AG09309 (cell line): ENCODE measurements at places on chromosomes 6 and 20.

- DNase-seq = no peak
Observed at GRCh38 chr20:51409192-51409880, 133.2 kb downstream of the NFATC2 start.

DNA sequence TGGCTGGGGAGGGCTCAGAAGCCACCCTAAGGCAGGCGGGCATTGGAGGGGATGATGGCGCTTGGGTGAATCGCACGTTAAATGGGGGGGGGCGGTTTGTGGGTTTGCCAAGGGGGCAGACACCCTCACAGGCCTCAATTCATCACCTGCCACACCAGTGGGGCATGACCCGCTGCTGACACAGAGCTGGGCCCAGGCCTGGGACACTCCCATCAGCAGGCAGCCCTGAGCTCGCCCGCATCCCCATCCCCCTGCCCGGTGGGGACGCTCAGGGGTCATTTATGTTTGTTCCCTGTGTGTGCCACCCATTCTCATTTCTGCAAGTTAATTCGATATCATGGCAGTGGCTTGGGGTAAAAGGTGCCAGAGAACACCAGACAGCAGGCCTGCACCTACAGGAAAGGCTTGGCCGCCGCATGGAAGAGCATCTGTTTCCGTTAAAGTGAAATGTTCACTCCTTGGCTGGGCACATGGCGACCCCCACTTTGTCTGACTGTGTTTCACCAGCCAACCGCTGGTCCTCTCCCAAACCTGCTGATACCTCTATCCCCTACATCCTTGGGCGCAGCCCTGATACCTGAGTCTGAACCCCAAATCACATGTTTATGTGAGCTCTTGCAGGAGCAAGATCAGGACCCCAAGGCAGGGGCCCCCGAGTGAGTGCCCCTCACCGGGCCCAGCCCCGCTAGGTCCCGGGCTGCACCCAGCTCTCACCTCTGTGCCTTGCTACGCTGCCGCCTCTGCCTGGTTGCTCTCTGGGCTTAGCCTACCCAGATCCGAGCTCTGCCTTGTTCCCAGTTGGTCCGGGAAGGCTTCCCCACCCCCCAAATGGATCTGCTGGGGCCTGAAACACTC lies 248.8 kb downstream of the TAF4 start:
- no peak for DNase-seq

- DNase-seq = no peak
Observed at GRCh38 chr6:53728570-53729194, 63.1 kb upstream of the KLHL31 start.

DNA sequence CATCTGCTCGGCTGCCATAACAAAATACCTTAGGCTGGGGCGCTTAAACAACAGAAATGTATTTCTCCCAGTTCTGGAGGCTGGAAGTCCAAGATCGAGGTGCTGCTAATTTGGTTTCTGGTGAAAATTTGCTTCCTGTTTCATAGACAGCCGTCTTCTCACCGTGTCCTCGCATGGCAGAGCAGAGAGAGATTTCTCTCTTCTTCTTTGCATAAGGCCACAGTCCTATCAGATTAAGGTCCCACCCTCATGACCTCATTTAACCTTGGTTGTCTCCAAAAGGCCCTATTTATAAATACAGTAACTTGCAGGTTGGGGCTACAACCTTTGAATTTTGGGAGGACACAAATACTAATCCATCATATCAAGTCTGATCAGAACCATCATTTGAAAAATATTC lies 544.3 kb downstream of the KIF16B start:
- DNase-seq = no peak

DNA sequence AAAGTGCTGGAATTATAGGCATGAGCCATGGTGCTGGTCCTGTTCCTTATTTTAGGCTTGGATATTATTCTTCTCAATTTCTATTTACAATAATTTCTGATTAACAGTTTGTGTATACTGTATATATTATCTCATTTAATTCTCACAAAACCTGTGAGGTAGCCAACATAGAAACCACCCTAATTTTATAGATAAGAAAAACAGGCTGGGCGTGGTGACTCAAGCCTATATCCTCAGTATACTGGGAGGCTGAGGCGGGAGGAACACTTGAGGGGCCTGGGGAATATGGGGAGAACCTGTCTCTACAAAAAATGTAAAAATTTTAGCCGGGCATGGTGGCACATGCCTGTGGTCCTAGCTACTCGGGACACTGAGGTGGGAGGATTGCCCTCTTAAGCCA lies 3.8 kb upstream of the AFG1L start:
- DNase-seq = no peak

DNA sequence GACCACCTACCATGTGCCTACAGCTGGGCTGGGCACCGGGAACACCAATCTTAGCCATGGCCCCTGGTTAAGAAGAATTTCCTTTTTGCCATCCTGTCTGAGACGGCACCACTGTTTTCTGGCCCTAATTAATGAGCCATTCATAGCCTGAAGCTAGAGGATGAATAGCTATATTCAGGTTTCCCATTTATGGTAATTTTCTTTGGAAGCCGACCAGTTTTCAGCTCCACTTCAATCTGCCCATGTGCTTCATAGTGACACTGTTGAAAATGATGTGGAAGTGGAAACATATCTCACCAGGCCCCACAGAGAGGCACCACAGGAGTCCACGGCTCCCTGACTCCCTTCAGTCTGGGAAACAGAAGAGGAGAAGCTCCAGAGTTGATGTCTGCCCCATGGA lies 22.6 kb upstream of the ULBP3 start:
- DNase-seq = no peak

DNA sequence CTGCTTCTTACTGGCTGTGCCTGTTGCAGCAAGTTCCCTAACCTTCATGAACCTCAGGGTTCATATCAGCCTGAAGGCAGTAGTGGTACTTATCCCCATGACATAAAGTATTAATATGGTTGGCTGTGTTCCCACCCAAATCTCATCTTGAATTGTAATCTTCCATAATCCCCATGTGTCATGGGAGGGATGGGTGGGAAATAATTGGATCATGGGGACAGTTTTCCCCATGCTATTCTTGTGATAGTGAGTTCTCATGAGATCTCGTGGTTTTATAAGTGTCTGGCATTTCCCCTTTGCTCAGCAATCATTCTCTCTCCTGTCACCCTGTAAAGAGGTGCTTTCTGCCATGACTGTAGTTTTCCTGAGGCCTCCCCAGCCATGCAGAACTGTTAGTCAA lies 61.8 kb downstream of the FAM229B start:
- no peak for DNase-seq

- no peak for DNase-seq
Observed at GRCh38 chr6:151704383-151704782, 103.1 kb upstream of the ESR1 start.

DNA sequence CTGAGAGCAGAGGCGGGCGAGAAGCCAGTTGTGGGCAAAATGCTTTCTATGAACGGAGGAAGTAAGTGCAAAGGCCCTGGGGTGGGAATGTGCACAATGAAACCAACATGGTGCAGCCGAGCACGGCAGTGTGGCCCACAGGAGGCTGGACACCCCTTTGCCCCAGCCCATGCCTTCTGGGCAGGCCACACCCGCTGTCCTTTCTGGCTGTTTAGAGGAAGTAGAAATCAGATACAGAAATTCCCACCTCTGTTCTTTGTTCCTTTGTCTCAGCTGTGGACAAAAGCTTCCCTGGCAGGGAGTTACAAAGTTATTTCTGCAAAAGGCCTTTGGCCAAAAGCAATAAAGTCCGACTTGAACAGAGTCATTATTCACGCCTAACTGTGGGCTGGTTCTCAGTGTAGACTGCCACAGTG lies 11.9 kb downstream of the SULF2 start:
- no peak for DNase-seq

- no peak for DNase-seq
Observed at GRCh38 chr20:20624914-20625313, 87.5 kb downstream of the RALGAPA2 start.

GRCh38 chr20:33993576-33994221 lies at the start of gene RALY:
Gene RALY (plus strand): TSS chr20:33993911. CDS start chr20:34072075, 78,164 bp downstream.
- DNase-seq = no peak

- DNase-seq = no peak
Observed at GRCh38 chr6:111541026-111541681, 58.1 kb upstream of the REV3L start.

GRCh38 chr20:38387953-38388352 lies 41.7 kb downstream of the LBP start:
- no peak for DNase-seq

- no peak for DNase-seq
Observed at GRCh38 chr6:13695252-13695651, 16.4 kb downstream of the RANBP9 start.

DNA sequence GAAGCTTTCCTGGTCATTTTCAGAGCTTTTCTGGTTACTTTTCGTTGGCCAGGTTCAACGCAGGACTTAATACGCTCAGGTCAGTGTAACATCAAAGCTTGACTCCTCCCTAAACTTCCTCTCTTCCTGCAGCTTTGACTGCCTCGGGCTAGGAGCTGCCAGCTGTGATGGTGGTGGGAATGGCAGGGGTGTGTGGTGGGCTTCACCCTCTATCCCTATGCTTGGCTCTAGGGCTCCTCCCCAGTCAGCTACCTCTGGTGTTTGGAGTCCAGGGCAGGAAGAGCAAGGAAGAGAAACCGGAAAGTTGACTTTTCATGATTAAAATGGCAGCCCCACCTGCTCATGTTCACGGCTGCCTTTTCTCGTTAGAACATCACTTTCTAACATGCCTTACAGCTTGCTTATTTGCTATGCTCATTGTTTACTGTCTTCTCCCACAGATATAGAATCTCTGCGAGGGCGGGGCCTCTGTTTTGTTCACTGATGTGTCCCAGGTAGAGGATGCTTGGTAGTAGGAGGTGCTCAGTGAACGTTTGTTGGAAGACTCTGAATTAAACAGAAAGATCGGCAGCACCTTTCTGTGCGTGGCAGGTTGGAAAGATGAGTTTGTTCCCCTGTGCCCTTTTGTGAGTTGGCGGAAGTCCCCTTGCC lies 16.1 kb upstream of the PPP1R14C start:
- DNase-seq = no peak

DNA sequence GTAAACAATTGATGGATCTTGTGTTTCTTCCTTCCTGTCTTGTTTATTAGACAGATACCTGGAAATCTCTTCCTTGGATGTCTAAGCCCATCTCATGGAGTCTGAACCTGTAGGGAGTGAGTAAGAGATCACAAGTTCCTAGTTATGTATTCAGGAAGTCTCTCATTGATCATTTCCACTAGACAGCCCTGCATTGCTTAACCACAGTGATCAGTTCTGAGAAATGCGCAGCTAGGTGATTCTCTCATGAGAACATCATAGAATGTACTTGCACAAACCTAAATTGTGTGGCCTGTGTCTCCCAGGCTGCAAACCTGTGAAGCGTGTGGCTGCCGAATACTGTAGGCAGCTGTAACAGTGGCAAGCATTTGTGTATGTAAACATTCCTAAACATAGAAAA lies 39.1 kb downstream of the FAM120B start:
- DNase-seq = no peak

- DNase-seq = no peak
Observed at GRCh38 chr6:134453792-134454510, 136.0 kb upstream of the SGK1 start.

GRCh38 chr20:52231230-52231746 lies 39.7 kb upstream of the ZFP64 start:
- no peak for DNase-seq

GRCh38 chr20:3785240-3786125 lies 1.1 kb downstream of the CENPB start:
- DNase-seq = no peak

DNA sequence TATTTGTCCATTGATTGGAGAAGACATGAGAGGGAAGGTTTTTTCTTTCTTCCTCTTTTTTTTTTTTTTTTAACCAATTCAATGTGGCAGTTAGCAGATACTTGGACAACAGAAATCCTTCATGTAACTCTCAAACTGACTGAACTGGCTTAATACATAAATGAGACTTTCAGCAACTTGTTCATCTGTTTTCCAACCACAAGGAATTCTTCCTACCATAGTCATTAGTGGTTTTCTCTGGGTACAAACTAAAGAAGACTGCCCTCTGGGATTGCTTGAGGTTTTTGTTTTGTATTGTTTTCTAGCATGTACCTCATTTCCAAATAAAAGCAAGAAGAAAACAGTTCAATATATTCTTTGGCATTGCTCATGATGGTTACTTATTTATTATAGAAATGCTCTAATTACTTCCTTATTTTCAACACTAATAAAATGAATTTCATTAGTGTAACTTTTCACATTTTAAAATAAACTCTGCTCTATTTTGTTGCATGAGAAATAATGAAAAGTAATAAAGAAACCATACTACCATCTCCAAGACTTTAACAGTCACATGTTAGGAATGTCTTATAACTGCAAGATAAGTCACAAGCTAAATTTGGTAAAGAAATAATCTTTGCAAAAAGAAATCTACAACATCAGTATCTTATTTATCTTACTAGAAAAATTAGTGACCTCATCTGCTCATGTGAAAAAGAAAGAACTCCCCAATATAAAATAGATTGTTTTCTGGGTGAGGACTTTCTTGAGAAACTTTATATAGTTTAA lies 52.0 kb downstream of the ME1 start:
- DNase-seq = peak; percentile 55
